Esophagus squamous epithelium (tissue), 5 donors: ENCODE measurements at places on chromosomes 4 and X.

- DNase-seq, result no peak
These were observed 283.2 kb upstream of the PCDH10 start for GRCh38 chr4:132865922-132866321.

GRCh38 chrX:119734897-119735339 lies 23.5 kb upstream of the SOWAHD start:
- no peak for DNase-seq

DNA sequence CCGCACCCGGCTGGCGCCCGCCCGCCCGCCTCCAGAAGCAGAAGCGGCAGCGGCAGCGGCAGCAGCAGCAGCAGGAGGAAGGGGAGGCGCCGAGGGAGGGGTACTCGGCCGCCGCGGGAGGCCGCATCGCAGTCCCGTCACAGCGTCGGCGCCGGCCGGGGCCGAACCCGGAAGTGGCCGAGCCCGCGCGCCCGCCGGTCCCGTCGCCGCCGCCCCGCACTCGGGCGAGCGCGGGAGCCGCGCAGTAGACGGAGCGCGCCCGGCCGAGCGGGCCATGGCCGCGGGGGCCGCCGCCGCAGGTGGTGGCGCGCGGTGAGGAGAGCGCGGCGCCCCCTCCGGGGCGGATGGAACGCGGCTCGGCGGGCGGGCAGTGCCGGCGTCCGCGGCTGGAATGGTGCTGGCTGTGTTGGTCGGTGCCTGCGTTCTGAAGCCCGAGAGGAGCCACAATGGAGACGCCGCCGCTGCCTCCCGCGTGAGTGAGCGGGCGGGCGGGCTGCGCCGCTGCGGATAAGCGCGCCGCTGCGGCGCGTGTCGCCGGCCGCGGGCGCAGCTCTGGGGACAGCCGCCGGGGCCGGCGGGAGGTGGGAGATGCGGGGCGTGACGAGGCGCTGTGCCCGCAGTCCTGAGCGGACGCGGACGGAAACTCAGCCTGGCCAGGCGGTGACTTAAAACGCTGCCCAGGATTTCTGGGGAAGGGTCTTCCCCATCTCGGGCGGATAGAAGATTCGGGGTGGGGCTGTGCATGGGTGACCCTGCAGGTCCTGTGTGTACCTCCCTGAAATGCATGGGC lies at the start of gene KLHL2:
Gene KLHL2, plus strand, starts transcription at position 131 of the 790 bp plus-strand sequence. Its CDS starts 316 bp downstream, at position 447.
- peak; percentile 29 for DNase-seq

GRCh38 chr4:2832981-2833670 lies 10.5 kb upstream of the ADD1 start:
- DNase-seq, result no peak

DNA sequence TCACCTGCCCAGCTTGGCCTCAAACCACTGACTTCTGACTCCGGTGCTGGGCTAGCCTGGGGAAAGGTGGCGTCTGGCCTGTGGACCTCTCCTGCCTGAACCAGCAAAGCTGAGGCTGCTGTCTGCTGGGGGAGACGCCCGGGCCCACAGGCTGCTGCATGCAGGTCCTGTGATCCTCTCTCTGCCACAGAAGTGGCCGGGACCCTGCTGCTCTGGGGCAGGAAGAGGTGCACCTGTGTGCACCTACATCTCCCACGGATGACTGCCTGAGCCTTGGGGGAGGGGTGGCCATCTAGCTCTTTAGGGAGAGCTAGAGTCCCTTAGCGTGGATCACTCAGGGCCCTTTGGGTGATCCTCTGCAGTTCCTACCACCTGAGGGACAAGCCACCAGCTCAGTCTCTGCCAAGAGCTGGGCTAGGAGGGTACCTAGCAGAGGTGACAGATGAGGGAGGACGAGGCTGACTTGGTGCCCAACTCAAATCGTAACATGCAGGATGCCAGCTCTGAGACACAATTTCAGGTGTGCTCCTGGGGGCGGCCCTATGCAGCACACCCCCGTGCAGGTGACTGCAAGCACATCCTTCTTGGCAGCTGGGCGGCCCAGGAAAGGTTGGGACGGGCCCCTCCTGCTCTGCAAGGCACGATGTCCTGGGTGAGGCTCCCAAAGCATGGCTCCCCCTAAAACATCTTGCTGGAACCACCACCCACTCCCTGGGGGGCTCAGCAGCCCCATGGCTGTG lies 22.5 kb downstream of the LETM1 start:
- no peak for DNase-seq

- DNase-seq, result no peak
These were observed 21.7 kb downstream of the STAG2 start for GRCh38 chrX:123983240-123983639.

DNA sequence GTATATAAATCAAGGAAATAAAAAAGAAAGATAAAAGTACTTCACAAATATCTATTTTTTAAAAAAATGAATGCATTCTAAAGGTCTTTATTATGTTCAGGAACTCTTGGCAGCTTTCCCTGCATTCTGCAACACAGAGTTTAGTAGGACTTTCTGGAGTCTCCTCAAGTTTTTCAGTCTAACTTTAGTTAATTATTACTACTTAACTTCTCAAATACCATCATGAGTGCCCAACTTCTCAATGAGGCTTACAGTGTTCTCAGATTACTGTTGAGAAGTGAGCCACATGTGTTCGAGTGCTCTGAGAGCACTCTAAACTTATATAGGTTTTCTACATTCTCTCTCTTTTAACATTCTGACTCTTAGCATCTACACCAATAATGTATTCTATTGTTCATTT lies 1852.9 kb upstream of the PCDH10 start:
- DNase-seq, result no peak

- DNase-seq, result no peak
These were observed 765.7 kb upstream of the POU3F4 start for GRCh38 chrX:82742351-82742750.

DNA sequence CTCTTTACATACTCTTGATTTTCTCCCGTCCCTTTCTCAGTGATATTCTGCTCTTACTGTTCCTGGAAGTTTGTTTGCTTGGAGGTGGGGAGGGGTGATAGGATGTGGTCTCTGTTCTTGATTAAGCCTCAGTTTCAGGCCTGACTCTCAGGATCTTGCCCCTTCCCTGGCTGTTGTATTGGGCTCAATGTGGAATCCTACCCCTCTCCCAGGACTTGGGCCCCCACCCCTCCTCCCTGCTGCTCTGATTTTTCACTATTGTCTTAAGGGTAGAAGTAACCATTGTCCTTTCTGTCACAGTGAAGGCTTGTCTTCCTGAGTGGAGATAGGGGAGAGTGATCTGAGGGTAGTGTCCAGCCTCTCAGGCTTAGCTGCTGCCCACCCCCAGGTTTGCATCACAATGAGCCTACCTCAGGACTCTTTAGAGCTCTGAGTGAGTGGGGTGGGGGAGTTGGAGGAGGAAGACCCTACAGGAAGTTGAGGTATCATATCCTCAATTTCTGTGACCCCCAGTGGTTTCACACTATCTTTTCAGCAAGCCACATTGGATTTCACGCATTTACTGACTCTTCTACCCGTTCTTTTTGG lies 16.5 kb downstream of the CDKL5 start:
- no peak for DNase-seq
